ENCODE measurements at places on chromosomes 16 and 17.

GRCh38 chr17:63082273-63082861, 116.3 kb downstream of the TANC2 start:
- no peak for DNase-seq

GRCh38 chr17:67266496-67266895, 21.5 kb upstream of the HELZ start:
- no peak for DNase-seq

DNA sequence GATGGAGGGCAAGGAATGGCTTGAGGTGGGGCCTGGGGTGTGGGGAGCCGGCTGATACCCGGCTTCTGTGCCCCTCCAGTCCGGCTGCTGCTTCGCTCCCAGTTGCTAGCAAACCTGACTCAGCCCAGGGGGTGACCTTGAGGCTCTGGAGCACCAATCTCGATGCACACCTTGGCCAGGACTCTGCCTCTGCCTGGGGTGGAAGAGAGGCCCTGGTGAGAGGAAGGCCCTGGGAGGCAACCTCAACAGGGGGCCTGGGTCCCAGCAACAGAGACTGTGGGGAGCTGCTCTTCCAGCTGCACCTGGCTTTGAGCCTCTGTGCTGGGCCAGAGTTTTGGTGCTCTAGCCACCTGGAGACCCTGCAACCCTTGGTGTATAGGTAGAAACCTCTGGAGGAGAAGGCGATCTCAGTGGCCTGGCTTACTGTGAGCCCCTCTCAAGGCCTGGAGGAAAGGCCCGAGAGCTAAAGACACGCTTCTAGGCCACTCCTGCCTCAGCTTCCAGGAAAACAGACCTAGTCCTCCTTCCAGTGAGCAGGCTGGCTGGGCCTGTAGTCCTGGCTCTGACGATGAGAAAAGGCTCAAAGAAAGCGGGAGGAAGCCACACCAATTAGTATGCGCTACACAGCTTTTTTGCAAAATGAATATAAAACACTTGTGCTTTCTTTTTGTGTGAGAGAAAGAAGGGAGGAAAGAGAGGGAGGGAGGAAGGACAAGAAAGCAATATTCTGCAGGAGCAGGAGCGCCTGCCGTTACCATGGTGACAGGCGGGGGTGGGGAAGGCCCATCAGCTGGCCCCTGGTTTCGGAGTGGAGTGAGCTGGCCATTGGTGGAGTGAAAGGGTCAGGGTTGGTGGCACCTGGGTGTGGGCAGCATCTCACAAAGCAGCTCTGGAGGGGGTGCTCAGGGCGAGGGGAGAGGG, 51.0 kb downstream of the VAC14 start:
- no peak for DNase-seq

DNA sequence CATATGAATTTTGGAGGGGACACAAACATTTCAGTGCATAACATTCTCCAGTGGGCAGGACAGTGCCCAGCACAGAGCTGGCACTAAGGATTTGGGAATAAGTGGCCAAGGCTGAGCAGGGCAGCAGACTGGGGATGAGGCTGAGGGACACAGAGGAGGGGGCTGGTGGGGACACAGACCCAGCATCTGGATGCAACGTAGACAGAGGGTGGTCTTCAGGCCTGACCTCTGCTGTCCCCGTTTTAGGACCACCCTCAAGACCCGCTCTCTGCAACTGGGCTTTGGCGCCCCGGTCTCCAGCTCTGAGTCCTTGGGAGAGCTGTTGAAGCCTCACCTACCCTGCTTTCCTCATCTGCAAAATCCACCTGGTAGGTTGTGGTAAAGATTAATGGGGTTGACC, 3.3 kb upstream of the PRSS33 start:
- DNase-seq, result no peak

GRCh38 chr17:8997994-8998628, 23.2 kb upstream of the NTN1 start:
- peak; percentile 81 for DNase-seq

All from stimulated activated CD4-positive, alpha-beta T cell treated with anti-CD3 and anti-CD28 coated beads, Interleukin-4, amount 100 ng/mL, for 1 hour (primary cell).